ENCODE measurements at places on chromosomes 7 and 10.

GRCh38 chr7:117084286-117084685 lies 131.0 kb downstream of the ST7 start:
- no peak for DNase-seq

- no peak for DNase-seq
Measured at GRCh38 chr7:98217623-98218582, 6.7 kb downstream of the BHLHA15 start.

DNA sequence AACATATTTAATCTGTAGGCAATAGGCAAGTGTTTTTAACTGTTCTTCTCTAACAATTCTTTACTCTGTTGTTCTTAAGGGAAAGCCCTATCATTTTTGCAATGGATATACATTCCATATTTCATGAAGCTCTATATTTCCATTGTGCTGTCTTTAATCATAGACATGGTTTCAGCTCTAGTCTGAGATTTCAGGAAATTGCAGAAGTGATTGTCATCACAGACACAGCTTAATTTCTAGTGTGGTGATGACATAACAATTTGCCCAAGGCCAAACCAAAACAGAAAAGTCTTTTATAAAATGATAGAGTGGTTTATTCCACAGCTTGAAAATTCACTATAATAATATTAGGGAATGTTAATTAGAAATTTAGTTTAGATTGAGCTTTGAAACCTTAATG lies 494.1 kb upstream of the SEMA3A start:
- no peak for DNase-seq

GRCh38 chr7:97342512-97342911 lies 225.0 kb downstream of the SDHAF3 start:
- DNase-seq = no peak

GRCh38 chr10:19144206-19144605 lies 95.6 kb downstream of the MALRD1 start:
- DNase-seq = no peak

DNA sequence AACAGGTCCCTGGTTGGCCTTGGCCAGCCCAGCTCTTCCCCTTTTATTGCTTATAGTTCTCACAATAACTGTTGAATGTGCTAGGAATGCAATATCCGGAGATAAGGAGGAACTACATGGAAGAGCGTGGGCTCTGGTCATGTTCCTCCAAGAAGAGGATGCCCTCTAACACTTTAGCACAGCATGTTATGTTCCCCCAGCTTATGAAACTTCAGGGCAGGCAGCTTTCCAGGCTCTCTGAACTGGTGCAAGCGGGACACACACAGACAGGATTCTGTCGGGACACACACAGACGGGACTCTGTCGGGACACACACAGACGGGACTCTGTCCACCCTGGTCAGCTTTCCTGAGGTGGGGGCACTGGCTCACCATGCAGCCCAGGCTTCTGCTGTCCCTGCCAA lies 141.6 kb downstream of the PKD1L1 start:
- DNase-seq = peak; percentile 40

DNA sequence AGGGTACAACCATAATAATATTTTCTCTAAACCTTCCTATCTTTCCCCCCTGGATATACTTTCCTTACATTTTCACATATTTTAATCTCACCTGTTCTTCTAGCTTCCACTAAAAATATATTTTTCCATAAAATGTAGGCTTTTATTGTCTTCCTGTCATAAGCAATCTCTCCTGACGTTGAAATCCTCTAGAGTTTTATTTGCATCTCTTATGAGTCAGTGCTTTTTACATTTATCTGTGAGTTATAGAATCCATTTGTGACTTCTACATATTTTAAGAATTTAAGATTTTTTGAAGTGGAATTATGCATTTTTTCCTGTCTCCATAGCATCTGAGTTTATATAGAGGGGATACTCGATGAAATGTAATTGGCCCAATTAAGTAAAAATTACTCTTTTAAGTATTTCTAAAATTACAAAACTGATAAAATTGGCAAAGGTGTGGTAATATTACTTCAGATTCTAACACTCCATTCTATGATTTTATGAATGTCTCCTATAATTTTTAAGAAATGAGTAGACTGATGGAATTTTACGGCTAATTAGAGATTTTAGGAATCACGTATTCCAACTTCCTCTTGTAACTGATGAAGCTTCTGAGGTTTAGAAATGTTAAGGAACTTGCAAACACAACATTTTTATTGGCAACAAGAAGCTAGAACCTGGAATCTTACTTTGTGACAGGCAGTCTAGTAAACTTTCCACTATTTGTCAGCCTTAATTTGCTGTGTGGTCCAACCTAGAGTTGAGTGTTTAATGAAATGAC lies 422.9 kb upstream of the SEMA3A start:
- DNase-seq = no peak

- DNase-seq = no peak
Measured at GRCh38 chr7:12056977-12057376, 154.1 kb upstream of the TMEM106B start.

DNA sequence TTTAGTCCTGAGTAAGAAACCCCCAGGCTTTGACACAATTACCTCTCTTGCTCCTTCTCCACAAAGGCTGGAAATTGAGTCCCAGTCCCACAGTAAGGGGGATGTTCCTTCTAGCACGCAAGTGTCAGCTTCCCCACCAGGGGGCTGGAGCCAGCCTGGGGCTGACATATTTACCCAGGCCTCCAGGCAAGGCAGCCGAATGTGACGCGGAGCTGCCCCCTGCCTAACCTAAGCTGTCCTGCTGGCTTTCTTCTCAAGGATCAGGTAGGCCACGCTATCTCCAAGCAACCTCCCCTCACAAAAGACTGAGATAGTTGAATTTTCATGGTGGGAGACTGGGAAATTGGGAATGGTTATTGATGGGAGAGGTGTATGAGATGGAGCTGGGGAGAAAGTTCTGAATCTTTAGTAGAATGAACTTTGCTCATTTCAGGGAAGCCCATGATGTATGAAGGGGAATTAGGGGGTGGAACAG lies 19.2 kb upstream of the BMPER start:
- DNase-seq = no peak

GRCh38 chr10:49518982-49519578 lies 19.8 kb downstream of the ERCC6 start:
- peak; percentile 13 for DNase-seq

DNA sequence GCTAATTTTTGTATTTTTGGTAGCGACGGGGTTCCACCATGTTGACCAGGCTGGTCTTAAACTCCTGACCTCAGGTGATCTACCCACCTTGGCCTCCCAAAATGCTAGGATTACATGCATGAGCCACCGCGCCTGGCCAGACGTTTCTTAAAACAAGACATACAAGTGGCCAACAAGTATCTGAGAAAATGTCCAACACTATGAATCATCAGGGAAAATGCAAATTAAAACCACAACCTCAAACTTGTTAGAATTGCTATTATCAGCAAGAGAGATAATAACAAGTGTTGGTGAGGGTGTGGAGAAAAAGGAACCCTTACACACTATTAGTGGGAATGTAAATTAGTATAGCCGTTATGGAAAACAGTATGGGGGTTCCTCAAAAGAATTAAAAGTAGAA lies 148.6 kb downstream of the SUGCT start:
- DNase-seq = no peak

- no peak for DNase-seq
Measured at GRCh38 chr7:70360557-70360956, 762.3 kb downstream of the AUTS2 start.

DNA sequence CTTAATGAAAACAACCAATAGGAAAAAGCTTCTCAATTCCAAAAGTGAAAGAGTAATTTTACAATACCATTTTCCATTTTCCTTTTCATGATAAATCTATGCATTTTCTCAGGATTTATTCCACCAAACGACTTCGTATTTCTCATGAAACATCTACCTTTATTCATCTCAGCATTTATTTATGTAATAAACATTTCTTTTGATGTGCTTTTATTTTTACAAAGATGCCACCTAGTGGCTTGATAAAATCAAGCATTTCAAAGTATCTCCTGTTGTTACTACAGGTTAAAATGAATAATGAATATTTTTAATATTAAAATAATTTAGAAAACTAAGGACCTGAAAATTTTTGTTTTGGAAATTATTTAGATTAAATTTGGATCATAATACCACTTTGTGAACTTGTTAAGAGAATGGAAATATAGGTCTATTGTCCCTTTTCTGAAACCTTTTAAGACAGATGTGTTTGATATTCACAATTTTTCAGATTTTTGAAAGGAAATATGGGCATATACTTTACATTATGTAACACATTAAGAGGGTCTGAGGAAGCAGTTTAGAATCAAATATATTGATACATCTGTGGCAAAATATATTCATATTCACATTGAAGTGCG lies 2.7 kb upstream of the IQUB start:
- DNase-seq = no peak
